Activated T-cell treated with anti-CD3 and anti-CD28 coated beads, Interleukin-2, amount 50 U/mL, for 72 hours (primary cell): ENCODE measurements at places on chromosomes 2 and 18. TPM values are rescaled to one million over a fixed set of nuclear protein-coding genes. Genes with fewer than 3 reads are reported as not detected.

GRCh38 chr2:109009920-109010610 is 21.0 kb upstream of the EDAR start:
- H3K27ac ChIP-seq = no peak overlapping the region
- H3K4me3 ChIP-seq = no peak overlapping the region
- H3K4me1 ChIP-seq = peaks cover 22% of the 10 kb centered on the region
- H3K36me3 ChIP-seq = no peaks in the 10 kb centered on the region
- peak; percentile 14 for DNase-seq

GRCh38 chr18:75638776-75639471 is 211.4 kb upstream of the SMIM21 start:
- no peak overlapping the region for H3K27ac ChIP-seq
- peaks cover 7% of the 10 kb centered on the region for H3K27me3 ChIP-seq
- H3K4me3 ChIP-seq = no peak overlapping the region

The FSIP2 gene
- 0.14 TPM for total RNA-seq

GRCh38 chr2:12685145-12685544 is 31.6 kb upstream of the TRIB2 start:
- no peak overlapping the region for H3K4me3 ChIP-seq
- DNase-seq = no peak
- no peaks in the 10 kb centered on the region for H3K4me1 ChIP-seq

The CMPK2 gene
- total RNA-seq = 5.7 TPM

DNA sequence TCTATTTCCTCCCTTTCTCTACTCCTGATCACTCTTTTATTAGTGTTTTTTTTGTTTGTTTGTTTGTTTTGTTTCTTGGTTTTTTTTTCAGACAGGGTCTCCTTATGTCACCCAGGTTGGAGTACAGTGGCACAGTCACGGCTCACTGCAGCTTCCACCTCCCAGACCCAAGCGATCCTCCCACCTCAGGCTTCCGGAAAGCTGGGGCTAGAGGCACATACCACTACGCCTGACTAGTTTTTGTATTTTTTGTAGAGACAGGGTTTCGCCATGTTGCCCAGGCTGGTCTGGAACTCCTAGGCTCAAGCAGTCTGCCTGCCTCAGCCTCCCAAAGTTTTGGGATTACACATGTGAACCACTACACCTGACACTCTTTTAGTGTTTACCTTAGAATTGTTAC is 122.3 kb downstream of the ATL2 start:
- H3K4me1 ChIP-seq = no peaks in the 10 kb centered on the region
- H3K27ac ChIP-seq = no peak overlapping the region
- no peaks in the 10 kb centered on the region for H3K36me3 ChIP-seq
- peaks cover 6% of the 10 kb centered on the region for H3K27me3 ChIP-seq
- no peak overlapping the region for H3K4me3 ChIP-seq
- no peak for DNase-seq

GRCh38 chr2:189104934-189105333 is 74.6 kb downstream of the COL5A2 start:
- no peaks in the 10 kb centered on the region for H3K4me1 ChIP-seq
- H3K27ac ChIP-seq = no peak overlapping the region
- H3K36me3 ChIP-seq = no peaks in the 10 kb centered on the region
- no peak for DNase-seq
- H3K4me3 ChIP-seq = no peak overlapping the region
- no peaks in the 10 kb centered on the region for H3K27me3 ChIP-seq

The LRRC30 gene
- not detected for total RNA-seq

DNA sequence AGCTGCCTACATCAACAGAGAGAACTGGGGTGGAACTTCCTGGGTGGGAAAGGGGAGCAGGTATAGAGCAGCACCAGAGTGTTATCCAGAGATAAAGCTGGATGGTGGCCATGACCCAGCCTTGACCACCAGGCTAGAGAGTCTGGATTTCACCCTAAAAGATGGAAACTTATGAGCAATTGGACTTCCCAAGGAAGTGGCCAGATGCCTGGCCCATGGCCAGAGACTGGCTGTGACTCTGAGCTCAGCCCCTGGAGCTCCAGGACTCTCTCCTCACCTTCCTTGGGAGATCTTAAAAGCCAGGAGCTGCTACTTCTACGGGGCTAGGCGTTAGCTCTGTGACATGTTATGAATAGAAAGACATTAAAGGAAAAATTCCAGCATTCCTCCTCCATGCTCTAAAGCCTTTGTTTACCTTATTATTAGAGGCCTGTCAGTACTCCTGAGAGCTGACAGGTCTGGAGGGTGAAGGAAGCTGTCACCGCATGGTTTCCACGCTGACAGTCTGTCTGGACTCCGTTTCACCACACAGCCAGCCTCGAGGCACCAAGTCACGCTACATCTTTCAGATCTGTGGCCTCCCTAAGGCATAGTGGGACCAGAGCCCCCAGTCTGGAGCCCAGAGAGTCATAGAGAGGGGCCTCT is 260.0 kb upstream of the SIX2 start:
- H3K4me3 ChIP-seq = no peak overlapping the region
- H3K27ac ChIP-seq = no peak overlapping the region
- no peak for DNase-seq
- H3K27me3 ChIP-seq = peaks cover 34% of the 10 kb centered on the region
- H3K4me1 ChIP-seq = peaks cover 4% of the 10 kb centered on the region

DNA sequence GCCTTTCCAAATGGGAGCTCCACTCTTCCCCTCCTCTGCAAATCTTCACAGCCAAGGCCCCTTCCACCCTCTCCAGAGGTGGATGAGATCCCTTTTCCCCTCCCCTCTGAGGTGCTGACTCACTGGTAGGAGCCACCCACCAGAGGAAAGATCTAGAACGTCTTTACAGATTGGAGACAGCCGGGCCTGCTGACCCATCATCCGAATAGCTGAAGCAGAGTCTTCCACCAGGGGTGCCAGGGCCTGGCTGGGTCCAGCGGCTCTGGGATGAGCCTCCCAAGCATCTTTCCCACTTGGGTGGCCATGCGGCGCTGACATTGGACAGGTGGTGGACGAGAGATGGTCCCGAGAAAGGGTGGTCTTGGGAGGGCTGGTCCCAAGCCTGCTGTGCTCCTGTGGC is 9.0 kb downstream of the ERFE start:
- H3K4me1 ChIP-seq = no peaks in the 10 kb centered on the region
- peaks cover 16% of the 10 kb centered on the region for H3K27me3 ChIP-seq
- no peak for DNase-seq
- no peak overlapping the region for H3K27ac ChIP-seq
- H3K4me3 ChIP-seq = no peak overlapping the region

DNA sequence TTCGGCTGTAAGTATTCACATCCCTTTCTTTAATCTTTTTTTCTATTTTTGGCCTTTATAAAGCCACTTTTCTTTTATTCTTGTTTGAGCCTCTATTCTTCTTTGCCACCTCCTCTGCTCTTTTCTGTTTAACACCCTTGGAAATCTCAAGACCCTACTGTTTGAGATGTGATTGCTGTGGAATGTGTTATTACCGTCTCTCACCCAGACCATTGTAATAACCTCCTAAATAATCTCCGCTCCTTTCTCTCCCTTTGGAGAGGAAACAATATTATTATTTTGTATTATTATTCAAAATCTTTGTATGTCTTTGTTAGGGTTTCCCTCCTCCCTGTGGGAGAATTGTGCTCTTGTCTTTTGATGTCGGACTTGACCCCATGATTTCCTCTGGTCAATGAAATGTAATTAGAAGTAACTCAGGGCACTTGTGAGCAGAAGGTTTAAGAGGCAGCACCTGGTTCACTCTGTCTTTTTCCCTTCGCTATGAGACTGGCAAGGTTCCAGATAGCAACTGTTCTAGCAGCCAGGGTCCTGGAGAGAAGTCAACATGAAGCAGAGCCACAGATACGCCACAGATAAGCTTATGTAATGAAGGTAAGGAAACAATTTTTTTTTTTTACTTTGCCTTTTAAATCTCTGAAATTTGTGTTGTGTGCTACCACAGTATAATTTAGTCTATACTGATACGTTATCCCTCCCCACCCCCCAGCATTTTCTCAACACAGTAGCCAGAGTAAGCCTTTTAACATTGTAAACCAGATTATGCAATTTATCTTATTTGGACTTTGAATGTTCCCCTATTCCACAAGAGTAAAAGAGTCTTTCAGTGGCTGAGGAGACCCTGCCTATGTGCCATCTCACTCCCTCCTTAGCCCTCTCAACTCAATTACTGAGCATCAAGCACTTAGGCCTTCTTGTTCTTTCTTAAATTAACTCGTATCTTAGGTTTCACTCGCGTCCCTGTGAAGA is 601.2 kb upstream of the ZNF804A start:
- H3K4me1 ChIP-seq = no peaks in the 10 kb centered on the region
- H3K36me3 ChIP-seq = no peaks in the 10 kb centered on the region
- no peaks in the 10 kb centered on the region for H3K27me3 ChIP-seq
- DNase-seq = no peak
- H3K27ac ChIP-seq = no peak overlapping the region

The LCT gene
- total RNA-seq = 0.29 TPM

DNA sequence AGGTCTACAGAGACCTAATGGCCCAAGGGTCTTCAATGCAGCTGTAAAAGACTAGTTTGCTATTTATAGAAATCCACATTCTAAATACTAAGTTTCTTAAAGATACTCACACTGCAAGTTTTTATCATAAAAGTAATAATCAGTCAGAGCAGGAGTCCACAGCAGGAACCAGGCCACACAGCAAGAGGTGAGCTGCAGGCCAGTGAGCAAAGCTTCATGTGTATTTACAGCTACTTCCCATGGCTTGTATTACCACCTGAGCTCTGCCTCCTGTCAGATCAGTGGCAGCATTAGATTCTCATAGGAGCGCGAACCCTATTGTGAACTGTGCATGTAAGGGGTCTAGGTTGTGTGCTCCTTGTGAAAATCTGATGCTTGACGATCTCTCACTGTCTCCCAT is 6.7 kb upstream of the SCN9A start:
- no peaks in the 10 kb centered on the region for H3K36me3 ChIP-seq
- H3K4me3 ChIP-seq = no peak overlapping the region
- no peak for DNase-seq
- H3K4me1 ChIP-seq = no peaks in the 10 kb centered on the region
- no peak overlapping the region for H3K27ac ChIP-seq
- peaks cover 14% of the 10 kb centered on the region for H3K27me3 ChIP-seq

- H3K27me3 ChIP-seq = peaks cover 6% of the 10 kb centered on the region
- H3K36me3 ChIP-seq = no peaks in the 10 kb centered on the region
- no peak overlapping the region for H3K27ac ChIP-seq
- no peak overlapping the region for H3K4me3 ChIP-seq
- no peak for DNase-seq
- H3K4me1 ChIP-seq = no peaks in the 10 kb centered on the region
Observed at GRCh38 chr2:180063494-180064092, 56.5 kb upstream of the CWC22 start.

DNA sequence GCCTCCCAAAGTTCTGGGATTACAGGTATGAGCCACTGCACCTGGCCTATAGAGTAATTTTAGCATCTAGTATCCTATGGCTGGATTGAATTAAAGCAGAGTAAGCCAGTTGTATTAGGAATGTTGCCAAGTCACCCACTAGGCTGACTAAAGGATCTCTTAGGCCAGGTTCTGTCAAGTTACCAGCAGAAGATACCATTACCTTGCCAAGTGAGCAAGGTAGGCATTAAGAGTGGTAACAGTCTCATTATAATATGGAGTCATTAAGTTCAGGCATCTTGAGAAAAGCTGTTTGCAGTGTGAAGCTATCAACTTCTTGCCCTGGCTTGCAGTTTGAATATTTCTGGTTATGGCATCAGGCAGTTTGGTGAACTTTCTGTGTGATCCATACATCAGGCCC is 37.0 kb upstream of the MTCL1 start:
- H3K27ac ChIP-seq = no peak overlapping the region
- no peaks in the 10 kb centered on the region for H3K27me3 ChIP-seq
- no peaks in the 10 kb centered on the region for H3K36me3 ChIP-seq

GRCh38 chr2:10688921-10689807 is 611 bp downstream of the NOL10 start:
- DNase-seq = no peak
- peaks cover 9% of the 10 kb centered on the region for H3K4me1 ChIP-seq
- no peaks in the 10 kb centered on the region for H3K27me3 ChIP-seq
- H3K36me3 ChIP-seq = peaks cover 3% of the 10 kb centered on the region
- no peak overlapping the region for H3K27ac ChIP-seq
- H3K4me3 ChIP-seq = no peak overlapping the region

The TDRD15 gene
- not detected for total RNA-seq

- no peak overlapping the region for H3K4me3 ChIP-seq
- H3K27me3 ChIP-seq = peaks cover 7% of the 10 kb centered on the region
- no peak for DNase-seq
- H3K27ac ChIP-seq = no peak overlapping the region
Observed at GRCh38 chr2:83941886-83942285, 517.2 kb downstream of the SUCLG1 start.

DNA sequence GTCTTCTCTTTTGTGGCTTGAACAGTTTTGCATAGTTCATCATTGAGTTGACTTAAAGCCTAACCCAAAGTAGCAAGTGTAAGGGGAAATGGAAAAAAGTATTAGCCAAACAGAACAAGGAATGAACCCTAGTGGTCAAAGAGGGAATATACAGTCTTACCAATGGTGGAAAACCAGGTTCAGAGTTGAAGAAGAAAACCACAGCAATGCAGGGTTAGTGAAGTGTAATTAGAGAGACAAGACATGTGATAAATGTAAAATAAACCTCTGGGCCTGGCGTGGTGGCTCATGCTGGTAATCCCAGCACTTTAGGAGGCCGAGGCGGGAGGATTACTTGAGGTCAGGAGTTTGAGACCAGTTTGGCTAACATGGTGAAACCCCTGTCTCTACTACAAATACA is 2.4 kb downstream of the TTN start:
- no peaks in the 10 kb centered on the region for H3K27me3 ChIP-seq
- DNase-seq = no peak
- H3K27ac ChIP-seq = no peak overlapping the region

- H3K27ac ChIP-seq = no peak overlapping the region
- peaks cover 2% of the 10 kb centered on the region for H3K36me3 ChIP-seq
- DNase-seq = no peak
- H3K4me1 ChIP-seq = no peaks in the 10 kb centered on the region
- no peak overlapping the region for H3K4me3 ChIP-seq
Observed at GRCh38 chr18:40233931-40234616, 1721.0 kb upstream of the PIK3C3 start.

GRCh38 chr2:108297436-108298141 is 8.9 kb downstream of the SULT1C2 start:
- H3K27ac ChIP-seq = no peak overlapping the region
- no peaks in the 10 kb centered on the region for H3K36me3 ChIP-seq
- H3K27me3 ChIP-seq = no peaks in the 10 kb centered on the region
- no peak for DNase-seq

The GALNT14 gene
- 0.81 TPM for total RNA-seq

- DNase-seq = no peak
- peaks cover 2% of the 10 kb centered on the region for H3K36me3 ChIP-seq
Observed at GRCh38 chr18:30277676-30278075, 764.9 kb downstream of the DSC3 start.

The SLC8A1 gene
- total RNA-seq = 0.58 TPM

DNA sequence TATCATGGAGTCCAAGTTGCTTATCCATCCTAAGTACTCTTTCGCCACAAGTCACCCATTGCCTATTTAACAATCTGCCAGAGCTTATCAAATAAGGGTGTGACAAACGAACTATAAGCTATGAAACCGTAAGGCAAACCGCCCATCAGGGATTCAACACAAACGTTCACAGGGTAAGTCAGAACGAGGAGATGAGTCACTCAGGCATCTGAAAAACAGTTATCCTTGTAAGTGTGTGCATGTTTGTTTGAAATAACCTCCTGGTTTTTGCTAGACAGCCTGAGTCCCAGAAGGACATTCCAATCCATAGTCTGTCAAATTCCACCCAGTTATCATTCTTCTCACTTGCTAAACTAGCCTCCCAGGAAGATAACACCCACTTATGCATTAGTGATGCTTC is 299.1 kb downstream of the PAX3 start:
- H3K4me1 ChIP-seq = no peaks in the 10 kb centered on the region
- H3K4me3 ChIP-seq = no peak overlapping the region
- H3K36me3 ChIP-seq = no peaks in the 10 kb centered on the region
- H3K27ac ChIP-seq = no peak overlapping the region
- no peak for DNase-seq

GRCh38 chr18:9453283-9453682 is 22.0 kb upstream of the RALBP1 start:
- H3K27me3 ChIP-seq = no peaks in the 10 kb centered on the region
- no peak for DNase-seq
- no peak overlapping the region for H3K4me3 ChIP-seq
- H3K27ac ChIP-seq = no peak overlapping the region
- H3K4me1 ChIP-seq = no peaks in the 10 kb centered on the region
